Effector memory CD4-positive, alpha-beta T cell (primary cell): ENCODE measurements at places on chromosomes 6 and 20.

GRCh38 chr6:24898676-24899075, 37.1 kb downstream of the RIPOR2 start:
- peaks cover 30% of the 10 kb centered on the region for H3K36me3 ChIP-seq
- peaks cover 62% of the 10 kb centered on the region for H3K4me1 ChIP-seq
- no peak overlapping the region for H3K4me3 ChIP-seq
- H3K27me3 ChIP-seq, result no peaks in the 10 kb centered on the region

GRCh38 chr20:37377346-37378081, 31.6 kb downstream of the SRC start:
- no peaks in the 10 kb centered on the region for H3K4me1 ChIP-seq
- no peak for DNase-seq
- no peaks in the 10 kb centered on the region for H3K27me3 ChIP-seq
- H3K27ac ChIP-seq, result no peak overlapping the region
- no peaks in the 10 kb centered on the region for H3K36me3 ChIP-seq

DNA sequence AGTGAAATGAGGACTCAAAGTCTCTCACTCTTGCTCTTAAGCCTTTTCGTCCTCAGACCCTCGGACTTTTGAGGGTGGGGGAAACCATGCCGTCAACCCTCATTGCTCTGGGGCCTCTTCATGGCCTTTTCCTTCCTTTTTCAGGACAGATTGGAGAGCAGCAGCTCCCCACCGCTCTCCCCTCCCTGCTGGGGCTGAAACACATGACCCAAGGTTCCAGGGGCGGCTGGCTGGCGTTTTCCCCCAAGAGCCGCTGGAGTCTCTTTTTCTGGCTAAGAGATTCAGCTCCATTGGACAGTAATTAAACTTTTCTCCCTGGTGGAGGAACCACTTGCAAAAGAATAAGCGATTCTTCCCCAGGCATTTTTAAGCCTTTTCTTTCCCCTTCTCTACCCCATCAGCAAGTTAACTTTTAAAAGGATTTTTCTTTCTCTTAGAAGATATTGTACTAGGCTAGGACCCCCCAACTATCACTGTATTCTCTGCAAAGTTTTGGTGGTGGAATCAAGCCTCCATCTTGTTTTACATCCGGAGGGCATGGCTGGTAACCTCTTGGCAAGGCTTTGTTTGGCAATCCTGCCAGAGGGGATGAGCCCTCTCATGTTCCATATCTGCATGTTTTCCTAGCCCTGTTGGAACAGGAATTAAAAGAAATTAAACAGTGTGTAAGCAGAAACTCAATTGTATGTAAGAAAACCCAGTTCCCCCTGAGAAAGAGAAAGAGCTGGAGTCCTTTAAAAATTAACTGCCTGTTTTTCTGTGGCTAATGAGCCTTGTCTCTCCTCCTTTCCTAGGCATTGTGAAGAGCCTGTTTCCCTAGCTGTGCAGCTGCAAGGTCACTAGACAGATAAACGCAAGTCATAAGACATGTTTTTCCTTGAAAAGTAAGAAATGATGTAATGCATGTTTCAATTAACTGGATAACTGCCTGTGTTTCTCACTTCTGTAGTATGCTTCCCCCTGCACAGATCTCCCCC, 100.8 kb upstream of the GPR6 start:
- H3K4me1 ChIP-seq, result no peaks in the 10 kb centered on the region
- no peak for DNase-seq
- H3K27ac ChIP-seq, result no peak overlapping the region

DNA sequence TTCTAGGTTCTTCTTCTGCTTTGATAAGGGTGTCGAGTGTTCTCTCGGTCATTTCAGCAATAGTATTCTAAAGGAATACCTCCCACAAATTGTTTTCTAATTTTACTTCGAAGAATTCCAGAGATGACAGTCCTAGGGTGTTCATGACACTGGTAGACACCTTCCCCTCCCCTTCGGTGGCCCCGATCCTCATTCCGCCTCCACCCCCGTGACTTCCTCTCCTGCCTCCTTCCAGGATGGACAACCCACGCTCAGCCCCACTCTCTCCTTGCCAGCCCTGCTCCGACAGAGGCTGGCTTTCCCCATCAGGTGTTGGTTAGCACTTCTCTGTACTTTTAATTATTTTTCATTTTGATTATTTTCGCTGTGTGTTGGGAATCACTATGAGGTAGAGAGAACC, 254.8 kb upstream of the QKI start:
- no peak for DNase-seq
- H3K27me3 ChIP-seq, result no peaks in the 10 kb centered on the region
- no peaks in the 10 kb centered on the region for H3K4me1 ChIP-seq
- H3K4me3 ChIP-seq, result no peak overlapping the region

GRCh38 chr6:37822851-37823682, 3.5 kb downstream of the ZFAND3 start:
- no peak overlapping the region for H3K27ac ChIP-seq
- no peaks in the 10 kb centered on the region for H3K36me3 ChIP-seq
- no peak for DNase-seq
- peaks cover 24% of the 10 kb centered on the region for H3K4me1 ChIP-seq

DNA sequence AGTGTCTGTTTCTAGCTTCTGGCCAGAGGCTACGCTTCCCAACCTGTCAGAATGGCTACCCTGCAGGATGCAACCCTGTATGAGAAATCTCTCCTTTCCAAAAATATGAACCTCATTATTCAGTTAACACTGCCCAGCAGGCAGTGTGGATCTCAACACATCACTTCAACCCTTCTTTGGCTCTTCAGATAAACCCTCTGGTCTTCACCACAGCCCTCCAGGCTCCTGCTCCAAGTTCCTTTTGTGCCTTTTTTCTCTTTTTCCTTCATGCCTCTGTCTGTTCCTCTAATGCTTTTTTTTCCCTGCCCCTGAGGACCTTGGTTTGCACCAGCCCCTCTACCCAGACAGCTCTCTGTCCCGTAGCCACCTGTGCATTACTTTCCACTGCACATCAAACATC, 207.4 kb downstream of the MYLK4 start:
- no peak overlapping the region for H3K4me3 ChIP-seq
- H3K27me3 ChIP-seq, result peaks cover 4% of the 10 kb centered on the region
- H3K4me1 ChIP-seq, result peaks cover 23% of the 10 kb centered on the region
- DNase-seq, result no peak
- no peaks in the 10 kb centered on the region for H3K36me3 ChIP-seq
- no peak overlapping the region for H3K27ac ChIP-seq

- H3K27ac ChIP-seq, result peak overlapping the region; percentile 4
- no peaks in the 10 kb centered on the region for H3K36me3 ChIP-seq
- DNase-seq, result peak; percentile 78
- no peaks in the 10 kb centered on the region for H3K27me3 ChIP-seq
Observed at GRCh38 chr6:35736253-35736894, 458 bp upstream of the ARMC12 start.

DNA sequence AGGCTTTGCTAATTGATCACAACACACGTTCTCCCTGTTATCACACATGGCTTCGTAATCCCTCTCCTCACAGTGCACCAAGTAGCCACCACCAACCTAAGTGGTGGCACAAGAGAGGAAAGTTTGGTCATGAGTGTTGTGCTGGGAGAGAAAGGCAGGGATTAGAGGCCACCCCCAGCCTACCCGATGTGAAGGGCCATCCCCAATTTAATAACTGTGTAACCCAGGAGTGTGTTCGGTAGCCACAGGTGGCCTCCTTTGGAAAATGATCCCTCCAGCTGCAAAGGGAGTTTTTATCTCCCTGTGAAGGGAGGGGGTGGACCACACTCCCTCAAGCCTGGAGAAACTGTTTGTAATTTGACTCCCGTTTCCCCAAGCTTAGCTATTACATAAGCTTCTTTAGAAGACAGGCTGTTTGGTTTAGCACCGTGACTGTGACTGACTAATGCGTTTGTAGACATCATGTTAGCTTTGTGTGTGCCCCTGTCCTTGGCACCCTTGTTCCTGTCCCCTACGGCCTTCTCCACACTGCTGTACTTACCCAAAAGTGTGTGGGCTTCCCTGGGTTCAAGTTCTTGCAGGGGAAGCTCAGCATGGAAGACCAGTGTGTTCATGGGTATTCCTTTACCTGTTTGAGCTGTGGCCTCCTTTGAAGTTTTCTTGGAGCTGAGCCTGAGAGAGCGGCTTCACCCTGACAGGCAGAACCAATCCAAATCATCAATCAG, 20.6 kb downstream of the PPP1R16B start:
- DNase-seq, result no peak
- H3K27me3 ChIP-seq, result no peaks in the 10 kb centered on the region
- peaks cover 16% of the 10 kb centered on the region for H3K4me1 ChIP-seq
- peaks cover 4% of the 10 kb centered on the region for H3K36me3 ChIP-seq
- H3K27ac ChIP-seq, result no peak overlapping the region

DNA sequence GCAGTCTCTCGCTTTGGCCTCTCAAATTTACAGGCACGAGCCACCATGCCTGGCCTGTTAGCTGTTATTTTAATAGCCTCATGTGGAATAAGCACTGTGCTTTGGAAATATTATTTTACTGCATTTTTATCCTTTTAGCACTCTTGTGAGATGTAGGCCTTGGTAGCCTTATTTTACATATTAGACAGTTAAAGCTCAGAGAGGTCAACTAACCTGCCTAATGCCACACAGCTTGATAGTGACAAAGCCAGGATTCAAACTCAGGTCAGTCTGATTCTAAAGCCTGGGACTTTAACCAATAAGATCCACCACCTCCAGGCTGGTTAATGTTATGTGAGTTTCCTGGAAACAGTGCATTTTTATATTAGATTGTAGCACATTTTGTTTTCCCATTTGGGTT, 9.5 kb downstream of the TNFAIP3 start:
- no peaks in the 10 kb centered on the region for H3K27me3 ChIP-seq
- H3K27ac ChIP-seq, result no peak overlapping the region
- peaks cover 100% of the 10 kb centered on the region for H3K36me3 ChIP-seq
- no peak for DNase-seq
- no peak overlapping the region for H3K4me3 ChIP-seq

GRCh38 chr6:74735304-74735703, 470.5 kb downstream of the COL12A1 start:
- no peaks in the 10 kb centered on the region for H3K36me3 ChIP-seq
- no peak overlapping the region for H3K27ac ChIP-seq
- DNase-seq, result no peak
- H3K4me1 ChIP-seq, result no peaks in the 10 kb centered on the region

DNA sequence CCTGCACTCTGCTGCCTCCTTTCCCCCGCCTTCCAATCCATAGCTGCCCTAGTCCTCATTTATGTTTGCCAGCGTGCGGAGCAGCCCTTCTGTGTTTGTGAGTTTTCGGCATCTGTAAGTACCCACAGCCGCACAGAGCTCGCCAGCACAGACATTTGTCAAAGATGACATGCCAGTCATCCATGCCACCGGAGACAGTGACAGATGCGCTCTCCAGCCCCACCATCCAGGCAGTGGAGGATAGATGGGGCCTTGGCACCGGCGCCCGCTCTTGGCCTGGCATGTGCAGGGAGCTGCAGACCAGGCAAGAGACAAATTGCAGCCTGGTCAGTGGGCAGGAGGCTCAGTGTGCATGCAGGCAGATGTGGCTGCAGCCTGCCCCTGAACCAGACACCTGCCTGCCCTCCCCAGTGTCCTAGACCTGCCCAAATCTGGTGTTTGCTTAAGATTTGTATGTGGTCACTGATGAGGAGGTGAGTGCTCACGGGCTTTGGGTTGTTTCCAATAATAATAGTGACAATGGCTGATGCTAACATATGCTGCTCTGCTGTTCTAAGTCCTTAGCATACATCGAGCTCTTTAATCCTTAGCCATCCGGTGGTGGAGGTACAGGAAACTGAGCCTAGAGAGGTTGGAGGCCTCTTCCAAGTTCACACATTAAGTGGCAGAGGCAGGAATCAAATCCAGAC, 78.1 kb downstream of the UNC5CL start:
- no peaks in the 10 kb centered on the region for H3K27me3 ChIP-seq
- DNase-seq, result no peak
- no peaks in the 10 kb centered on the region for H3K36me3 ChIP-seq
- H3K4me1 ChIP-seq, result no peaks in the 10 kb centered on the region

DNA sequence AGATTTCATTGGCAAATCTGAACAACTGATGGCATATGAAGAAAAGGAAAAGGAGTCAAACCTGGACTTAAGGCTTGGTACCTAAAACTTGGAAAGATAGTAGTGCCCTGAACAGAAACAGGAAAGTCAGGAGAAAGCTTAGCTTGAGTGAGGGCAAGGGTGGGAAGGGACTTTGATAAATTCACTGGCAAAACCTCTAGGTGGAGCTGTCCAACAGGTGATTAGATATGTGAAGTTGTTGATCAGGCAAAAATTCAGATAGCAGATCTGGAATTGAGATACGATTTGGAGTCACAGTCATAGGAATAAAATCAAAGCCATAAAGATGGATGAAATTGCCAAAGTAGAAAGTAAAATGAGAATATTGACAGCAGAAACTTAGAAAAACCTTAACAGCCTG, 16.1 kb upstream of the ZNF292 start:
- H3K4me3 ChIP-seq, result no peak overlapping the region
- no peak for DNase-seq
- no peaks in the 10 kb centered on the region for H3K4me1 ChIP-seq
- no peaks in the 10 kb centered on the region for H3K27me3 ChIP-seq
- no peaks in the 10 kb centered on the region for H3K36me3 ChIP-seq

- DNase-seq, result no peak
- H3K4me1 ChIP-seq, result peaks cover 7% of the 10 kb centered on the region
- no peaks in the 10 kb centered on the region for H3K27me3 ChIP-seq
- no peak overlapping the region for H3K4me3 ChIP-seq
Observed at GRCh38 chr6:2920671-2921112, 17.6 kb upstream of the SERPINB9 start.

- no peak overlapping the region for H3K4me3 ChIP-seq
- H3K4me1 ChIP-seq, result no peaks in the 10 kb centered on the region
- no peak overlapping the region for H3K27ac ChIP-seq
- no peaks in the 10 kb centered on the region for H3K27me3 ChIP-seq
- H3K36me3 ChIP-seq, result no peaks in the 10 kb centered on the region
Observed at GRCh38 chr6:81731814-81732213, 20.7 kb downstream of the TENT5A start.

DNA sequence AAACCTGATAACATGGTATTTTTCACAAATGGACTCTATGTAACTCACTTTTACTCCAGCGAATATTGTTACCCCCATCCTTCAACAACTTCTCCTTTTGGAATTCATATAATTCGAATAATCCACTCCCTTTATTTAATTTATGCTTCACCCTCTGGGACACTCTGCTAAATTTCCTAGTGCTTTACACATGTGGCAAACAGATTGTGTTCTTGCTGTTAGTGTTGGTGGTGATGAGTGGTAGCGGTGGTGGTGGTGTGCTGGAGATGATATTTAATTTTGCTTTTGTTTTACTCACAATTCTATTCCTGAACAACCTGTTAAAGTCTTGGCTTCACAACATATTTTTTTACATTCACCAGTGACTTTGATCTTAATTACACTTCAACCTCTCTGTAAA, 32.8 kb downstream of the HTR1B start:
- no peak for DNase-seq
- no peaks in the 10 kb centered on the region for H3K36me3 ChIP-seq
- H3K4me1 ChIP-seq, result no peaks in the 10 kb centered on the region
- no peak overlapping the region for H3K27ac ChIP-seq
- H3K4me3 ChIP-seq, result no peak overlapping the region
